ENCODE measurements at places on chromosomes 2 and 18.
A peak's percentile ranks its signal among the peaks of the same experiment; 100 is the strongest.

- no peak for DNase-seq
These were observed 107.4 kb downstream of the POLR1A start for GRCh38 chr2:85998071-85998991.

DNA sequence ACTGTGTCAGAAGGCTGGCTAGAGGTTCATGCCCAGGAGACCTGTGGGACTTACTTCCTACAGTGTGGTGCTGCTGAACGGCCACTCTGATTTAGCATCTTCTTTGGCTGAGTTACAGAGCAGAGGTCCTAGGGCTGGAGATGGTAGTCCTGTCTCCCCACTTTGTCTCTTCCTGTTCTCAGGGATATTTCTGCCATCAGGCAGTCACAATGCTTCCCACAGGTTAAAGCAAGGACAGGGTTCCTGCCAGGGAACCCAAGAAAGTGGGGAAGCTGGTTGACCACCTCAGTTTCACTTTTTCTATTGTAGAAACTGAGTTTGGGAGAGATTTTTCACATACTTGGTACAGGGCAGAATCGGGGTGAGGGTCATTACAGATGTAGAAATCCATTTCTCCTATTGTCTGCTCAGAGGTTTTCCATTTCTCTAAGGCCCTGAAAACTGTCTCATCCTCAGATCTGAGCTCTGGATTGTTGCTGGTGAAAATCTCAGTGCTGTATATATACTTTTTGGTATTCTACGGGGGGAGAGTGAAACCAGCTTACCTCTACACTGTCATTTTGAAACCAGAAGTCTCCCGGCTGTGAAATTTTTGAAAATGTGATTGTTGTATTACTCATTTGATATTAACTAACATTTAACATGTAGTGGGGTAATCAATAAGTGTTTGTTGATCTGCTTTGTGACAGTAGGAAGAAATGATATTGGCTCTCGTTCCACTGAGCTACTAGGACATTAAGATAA is 37.0 kb upstream of the MEP1B start:
- DNase-seq: no peak

GRCh38 chr2:26658691-26659346 is 17.7 kb upstream of the CIB4 start:
- peak; percentile 11 for DNase-seq

- no peak for DNase-seq
These were observed 303.1 kb downstream of the GPD2 start for GRCh38 chr2:156739301-156739700.

DNA sequence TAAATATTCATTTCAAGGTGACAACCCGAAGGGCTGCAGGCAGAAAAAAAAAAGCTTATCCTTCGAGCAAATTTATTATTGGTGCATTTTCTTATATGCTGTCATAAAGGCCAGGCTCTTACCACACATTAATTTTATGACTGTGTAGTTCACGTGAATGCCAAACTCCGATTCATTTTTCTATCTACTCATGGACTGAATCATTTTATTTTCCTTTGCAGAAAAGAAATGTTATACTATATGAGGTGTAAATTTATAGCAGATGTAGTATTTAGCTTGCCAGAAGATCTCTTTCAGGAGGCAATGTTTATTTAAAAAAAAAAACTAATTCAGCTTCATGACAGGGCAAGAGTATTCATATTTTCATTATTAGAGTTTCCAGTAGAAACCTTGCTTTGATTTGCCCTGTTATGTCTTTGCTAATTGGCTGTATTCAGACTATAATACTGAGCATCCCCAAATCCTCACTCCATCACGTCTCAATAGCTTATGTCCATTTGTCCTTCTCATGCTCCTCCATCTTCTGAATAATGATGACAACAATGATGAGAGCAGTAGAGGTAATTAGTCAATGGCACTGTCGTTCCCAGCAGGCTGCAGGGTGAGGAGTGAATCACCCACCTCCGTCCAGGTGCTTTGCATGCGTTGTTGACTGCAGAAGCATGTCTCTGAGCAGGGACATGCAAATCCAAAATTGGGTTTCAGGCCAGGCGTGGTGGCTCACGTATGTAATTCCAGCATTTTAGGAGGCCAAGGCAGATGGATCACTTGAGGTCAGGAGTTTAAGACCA is 101.1 kb upstream of the RAB12 start:
- no peak for DNase-seq

- DNase-seq: no peak
These were observed 4.8 kb downstream of the IMPA2 start for GRCh38 chr18:11986061-11986460.

- no peak for DNase-seq
These were observed 161.4 kb downstream of the PXDN start for GRCh38 chr2:1582891-1583341.

DNA sequence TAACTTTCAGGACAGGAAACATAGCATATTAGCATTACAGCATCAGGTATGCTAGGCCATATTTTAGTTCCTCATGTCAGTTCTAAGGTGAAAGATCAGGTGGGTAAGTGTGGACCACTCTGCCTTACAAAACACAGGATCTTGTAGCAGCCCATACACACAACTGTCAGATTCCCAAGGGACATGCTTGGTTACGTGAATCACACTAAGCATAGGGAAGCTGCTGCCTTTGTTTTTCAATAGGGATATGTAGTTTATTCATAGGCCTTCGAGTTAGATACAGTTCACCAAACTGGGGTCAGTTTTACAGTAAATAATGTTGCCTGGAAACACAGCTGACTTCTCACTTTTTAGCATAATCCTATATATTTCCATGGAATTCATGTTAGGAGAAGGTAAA is 116.1 kb upstream of the OTX1 start:
- DNase-seq: no peak

- peak; percentile 23 for DNase-seq
These were observed 65.8 kb upstream of the SALL3 start for GRCh38 chr18:78913830-78914231.

GRCh38 chr2:16640001-16640700 is 25.5 kb downstream of the CYRIA start:
- DNase-seq: no peak

- DNase-seq: no peak
These were observed 15.8 kb downstream of the DYNAP start for GRCh38 chr18:54606835-54607212.

GRCh38 chr2:69717861-69718273 is 24.1 kb upstream of the ANXA4 start:
- DNase-seq: no peak

DNA sequence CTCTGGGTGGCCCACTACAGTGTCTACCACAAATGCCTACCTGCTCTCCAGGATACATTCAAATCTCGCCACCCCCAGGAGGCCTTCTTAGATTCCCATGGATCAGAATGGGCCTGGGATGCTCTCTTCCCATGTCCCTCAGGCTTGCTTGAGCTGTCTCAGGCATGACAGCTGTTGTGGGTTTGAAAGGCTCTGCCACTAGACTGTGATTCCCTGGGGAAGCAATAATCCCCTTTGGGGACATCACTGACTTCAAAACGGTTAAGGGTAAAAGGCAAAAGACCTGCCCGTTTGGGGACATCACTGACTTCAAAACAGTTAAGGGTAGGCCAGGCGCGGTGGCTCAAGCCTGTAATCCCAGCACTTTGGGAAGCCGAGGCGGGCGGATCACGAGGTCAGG is 35.8 kb upstream of the ZNF516 start:
- DNase-seq: no peak

DNA sequence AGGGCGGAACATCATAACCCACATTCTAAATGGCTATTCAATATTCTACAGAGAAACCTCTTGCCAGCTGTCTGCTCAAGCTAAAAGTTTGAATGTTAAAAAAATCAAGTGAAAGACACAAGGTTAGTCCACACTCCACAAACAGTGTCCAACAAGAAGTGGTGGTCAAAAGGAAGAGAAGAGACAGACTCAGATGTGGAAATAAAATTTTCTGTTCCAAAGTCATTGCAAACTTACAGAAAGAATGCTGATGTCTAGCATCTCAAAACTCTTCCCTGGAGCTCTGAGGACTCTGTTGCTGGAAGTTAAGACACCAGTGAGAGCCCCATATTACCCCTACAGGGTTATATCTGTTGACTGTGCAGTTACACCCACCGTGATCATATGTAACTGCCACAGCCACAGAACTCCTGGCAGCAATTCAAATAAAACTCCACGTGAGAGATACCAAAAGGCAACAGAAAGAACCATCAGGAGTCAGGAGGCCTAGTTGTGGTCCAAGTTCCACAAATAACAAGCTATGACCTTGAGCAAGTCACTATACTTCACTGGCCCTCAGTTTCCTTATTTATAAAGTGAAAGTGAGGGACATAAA is 60.9 kb downstream of the AAK1 start:
- no peak for DNase-seq

DNA sequence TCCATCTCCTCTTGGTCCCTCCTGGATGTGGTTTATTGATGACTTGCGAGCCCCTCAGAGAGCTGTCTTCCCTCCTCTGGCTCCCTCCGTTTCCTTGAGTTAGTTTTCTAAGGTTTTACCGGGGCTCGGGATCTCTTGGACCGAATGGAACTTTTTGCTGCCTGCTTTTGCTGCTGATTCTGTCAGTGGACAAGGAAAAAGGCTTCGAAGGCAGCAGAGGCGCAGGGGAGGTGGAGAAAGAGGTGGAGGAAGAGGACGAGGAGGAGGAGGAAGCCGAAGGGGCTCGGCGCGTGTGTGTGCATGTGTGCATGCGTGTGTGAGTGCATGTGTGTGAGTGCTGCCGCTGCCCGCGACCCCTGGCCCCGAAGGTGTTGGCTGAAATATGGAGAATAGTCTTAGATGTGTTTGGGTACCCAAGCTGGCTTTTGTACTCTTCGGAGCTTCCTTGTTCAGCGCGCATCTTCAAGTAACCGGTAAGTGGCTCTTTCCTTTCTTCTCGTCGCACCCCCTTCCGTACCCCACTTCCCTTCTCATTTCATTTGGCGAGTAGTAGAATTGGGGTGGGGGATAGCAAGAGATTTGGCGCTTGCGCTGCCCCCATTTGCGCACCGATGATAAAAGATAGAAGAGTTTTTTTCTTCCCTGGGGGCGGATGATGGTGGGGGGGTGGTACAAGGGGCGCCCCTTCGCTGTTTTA is 557 bp downstream of the DCC start:
- DNase-seq: peak; percentile 51

- no peak for DNase-seq
These were observed 34.8 kb downstream of the SP110 start for GRCh38 chr2:230184727-230185578.

DNA sequence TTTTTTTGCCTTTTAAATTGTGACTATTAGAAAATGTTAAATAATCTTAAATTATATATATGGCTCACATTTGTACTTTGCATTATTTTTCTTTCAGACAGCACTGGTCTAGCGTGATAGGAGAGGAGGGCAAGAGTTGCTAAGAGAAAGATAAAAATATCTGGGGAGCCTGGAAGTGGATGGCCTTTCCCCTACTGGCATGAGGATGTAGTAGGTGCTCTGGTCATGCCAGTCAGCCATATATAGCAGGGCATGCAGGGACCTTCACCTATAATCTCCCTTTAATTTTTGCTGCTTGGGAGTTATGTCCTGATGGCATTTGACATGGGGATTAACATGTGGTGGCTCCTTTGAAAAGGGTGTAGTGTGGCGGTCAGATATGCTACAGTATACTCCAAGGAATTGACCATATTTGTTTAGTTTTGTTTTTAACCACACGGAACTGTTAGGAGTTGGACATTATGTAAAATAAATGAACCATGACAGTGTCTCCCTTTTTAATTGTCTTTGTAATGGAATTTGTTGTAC is 144.7 kb downstream of the BABAM2 start:
- no peak for DNase-seq

- DNase-seq: no peak
These were observed 15.0 kb upstream of the OTX1 start for GRCh38 chr2:63035660-63036059.

DNA sequence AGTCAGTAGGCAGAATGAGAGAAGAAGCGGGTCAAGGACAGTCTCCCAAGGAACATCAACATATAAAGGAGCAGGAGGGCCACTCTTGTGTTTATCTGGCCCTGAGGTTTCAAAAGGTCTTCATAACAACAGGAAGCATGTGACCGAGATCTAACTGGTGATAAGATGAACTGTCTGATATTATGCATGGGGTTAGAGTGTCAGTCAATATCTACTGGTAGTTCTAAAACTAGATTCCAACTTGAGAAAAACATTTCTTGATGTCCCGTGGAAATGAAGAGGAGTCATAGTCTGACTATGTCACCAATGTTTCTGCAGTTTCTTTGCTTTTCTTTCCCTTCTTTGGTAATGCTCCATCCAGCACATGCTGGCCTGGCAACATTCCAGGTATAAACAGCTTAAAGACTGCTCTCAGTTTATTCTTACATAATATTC is 77.5 kb upstream of the ITPRID2 start:
- DNase-seq: no peak

DNA sequence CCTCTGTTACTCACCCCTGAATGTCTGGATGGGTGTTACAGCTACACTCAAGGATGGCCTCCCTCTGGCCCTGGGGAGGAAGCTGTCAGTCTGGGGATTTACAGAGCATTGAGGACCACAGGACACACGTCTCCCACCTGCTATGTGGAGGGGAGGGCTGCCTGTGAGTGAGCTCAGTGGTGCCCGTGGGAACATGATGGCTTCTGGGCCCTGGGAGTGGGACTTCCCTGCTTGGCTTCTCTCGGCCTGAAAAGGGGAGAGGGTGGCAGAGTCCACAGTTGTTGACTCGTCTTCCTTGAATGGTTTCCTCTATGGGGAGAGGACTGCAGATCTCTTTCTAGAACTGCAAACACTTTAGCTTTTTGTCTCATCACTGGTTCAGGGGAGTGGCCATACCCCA is 79.1 kb downstream of the SH3BP4 start:
- no peak for DNase-seq

DNA sequence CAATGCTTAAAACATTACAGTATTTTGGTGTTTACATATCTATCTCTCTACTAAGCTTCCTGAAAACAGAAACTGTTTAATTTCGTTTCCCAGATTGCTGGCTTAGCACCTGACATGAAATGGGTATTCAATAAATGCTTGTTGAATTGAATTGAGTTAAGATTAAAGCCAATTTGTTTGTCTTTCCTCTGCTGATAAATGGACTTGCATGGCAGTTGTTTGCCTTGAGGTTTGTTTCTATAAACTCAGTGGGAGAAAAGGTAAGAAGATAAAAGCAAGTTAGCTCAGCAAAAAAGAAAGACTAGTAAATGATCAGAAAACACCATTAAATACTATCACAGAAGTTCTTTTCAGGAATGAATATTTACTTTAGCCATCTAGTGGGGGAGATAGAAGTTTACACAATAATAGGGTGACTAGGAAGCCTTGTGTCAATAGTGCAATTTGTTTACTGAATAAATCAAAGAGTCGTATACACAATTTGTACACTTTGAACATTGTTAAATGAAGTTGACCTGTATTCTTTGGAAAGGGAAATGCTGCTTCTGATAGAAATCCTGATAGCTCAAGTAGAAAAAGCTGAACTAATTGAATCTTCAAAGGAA is 754.5 kb upstream of the FAM98A start:
- no peak for DNase-seq

All from ecto neural progenitor cell (in vitro differentiated cells).